ENCODE measurements at places on chromosomes 5 and 9.

DNA sequence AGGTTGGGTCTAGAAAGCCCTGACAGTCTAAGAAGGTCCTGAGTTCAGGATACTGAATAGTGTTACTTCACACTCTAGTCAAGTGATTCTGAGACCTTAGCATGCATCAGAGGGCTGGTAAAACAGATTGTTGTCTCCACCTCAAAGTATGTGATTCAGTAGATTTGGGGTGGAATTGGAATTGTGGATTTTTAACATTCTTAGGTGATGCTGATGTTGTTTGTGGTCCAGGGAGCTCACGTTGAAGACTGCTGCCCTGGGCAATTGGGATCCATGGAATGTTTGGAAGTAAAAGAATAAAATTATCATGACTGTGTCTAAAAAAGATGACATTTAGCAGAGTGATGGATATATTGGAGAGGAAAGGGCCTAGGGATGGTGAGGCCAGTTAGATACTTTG lies 75.6 kb downstream of the VCAN start:
- no peak for DNase-seq

GRCh38 chr5:173217626-173218397 lies 17.2 kb downstream of the NKX2-5 start:
- no peak for DNase-seq

GRCh38 chr9:28832168-28832770 lies 1259.0 kb upstream of the C9orf72 start:
- DNase-seq, result no peak

- no peak for DNase-seq
Measured at GRCh38 chr5:155684417-155684816, 642.5 kb upstream of the SGCD start.

GRCh38 chr5:53381-54174 lies 38.4 kb upstream of the PLEKHG4B start:
- DNase-seq, result peak; percentile 63

GRCh38 chr9:84609779-84610178 lies 59.8 kb upstream of the NTRK2 start:
- no peak for DNase-seq

DNA sequence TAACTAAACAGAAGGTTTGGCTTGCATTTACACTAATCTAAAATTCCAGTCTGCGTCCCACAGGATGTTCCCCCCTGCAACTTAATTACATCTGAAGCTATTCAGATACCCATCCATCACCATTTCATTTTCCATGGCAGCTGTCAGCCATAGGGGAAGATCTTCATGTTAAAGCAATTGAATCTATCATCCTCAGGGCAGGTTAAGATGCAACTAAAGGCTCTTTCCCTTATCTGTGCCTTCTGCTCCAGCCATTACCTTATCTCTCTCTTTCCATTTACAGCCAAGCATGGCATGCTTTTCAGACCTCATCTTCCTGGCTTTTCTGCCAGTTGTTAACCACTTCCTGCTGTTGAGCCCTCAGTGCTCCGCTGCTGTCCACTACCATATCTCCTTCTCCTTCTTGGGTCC lies 15.8 kb upstream of the HACD4 start:
- no peak for DNase-seq

DNA sequence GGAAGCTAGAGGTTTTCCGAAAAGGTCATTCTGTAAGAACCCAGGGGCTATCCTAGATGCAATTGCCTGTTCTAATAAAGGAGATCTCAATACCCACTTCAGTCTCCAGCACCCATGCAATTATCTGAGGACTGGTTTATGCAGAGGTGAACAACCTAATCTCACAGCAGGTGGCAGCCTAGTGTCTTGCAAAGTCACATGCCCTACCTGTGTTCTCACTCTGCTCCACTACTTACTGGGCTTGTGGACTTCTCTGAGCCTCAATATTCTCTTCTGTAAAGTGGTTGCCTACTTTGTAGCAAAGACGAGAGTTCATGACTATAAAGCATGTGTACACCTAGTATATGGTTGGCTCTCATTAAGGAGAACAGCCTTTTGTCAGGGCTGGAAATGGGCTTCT lies 21.0 kb upstream of the ALDH1B1 start:
- peak; percentile 75 for DNase-seq

GRCh38 chr9:71737455-71737854 lies 30.9 kb downstream of the CEMIP2 start:
- DNase-seq, result no peak

- DNase-seq, result no peak
Measured at GRCh38 chr5:142281008-142281367, 43.8 kb downstream of the SPRY4 start.

DNA sequence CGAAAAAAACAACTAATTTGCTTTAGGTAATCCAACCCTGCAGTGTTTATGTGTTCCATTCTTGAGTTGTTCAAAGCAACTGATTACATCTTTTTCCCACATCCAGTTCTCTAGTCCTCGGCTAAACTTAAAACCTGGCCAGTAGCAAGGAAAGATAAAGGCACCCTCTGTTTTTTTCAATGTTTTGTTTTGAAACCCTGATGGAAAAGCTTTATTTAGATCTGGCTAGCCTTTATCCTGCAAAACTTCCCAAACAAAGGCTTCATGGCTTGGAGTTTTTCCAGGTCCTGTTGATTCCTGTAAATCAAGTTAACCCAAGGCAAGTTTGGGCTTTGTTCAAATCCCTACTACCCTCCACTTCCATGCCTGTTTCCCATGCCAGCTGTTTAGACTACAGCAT lies 105.1 kb downstream of the CEMIP2 start:
- no peak for DNase-seq

DNA sequence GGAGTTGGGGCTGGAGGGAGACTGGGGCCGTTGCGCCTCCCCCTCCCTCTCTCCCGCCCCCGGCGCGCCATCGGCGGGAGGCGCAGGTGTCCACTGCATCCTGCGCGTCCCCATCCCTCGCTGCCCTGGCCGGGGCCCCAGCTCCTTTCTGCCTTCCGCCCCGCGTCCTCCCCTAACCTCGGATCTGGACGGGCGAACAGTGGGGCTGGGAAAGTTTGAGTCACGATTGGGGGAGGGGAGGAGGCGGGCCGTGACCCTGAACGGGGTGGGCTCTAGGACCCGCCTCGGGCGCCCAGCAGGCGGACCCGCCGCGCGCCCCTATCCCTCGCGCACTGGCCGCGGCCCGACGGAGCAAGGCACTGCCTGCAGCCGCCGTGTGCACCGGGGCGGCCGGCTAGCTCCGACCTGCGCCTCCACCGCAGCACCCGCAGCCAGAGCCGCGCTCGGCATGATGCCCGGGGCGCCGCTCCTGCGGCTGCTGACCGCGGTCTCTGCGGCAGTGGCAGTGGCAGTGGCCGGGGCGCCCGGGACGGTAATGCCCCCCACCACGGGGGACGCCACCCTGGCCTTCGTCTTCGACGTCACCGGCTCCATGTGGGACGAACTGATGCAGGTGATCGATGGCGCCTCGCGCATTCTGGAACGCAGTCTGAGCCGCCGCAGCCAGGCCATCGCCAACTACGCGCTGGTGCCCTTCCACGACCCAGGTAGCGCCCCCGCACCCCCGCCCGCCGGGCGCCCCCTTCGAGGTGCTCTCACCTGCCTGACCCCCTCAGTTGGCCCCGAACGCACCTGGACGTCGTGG lies at the start of gene HMCN2:
TSS of gene HMCN2 (plus strand) at position 330 of the 805 bp plus-strand sequence. CDS start at position 449, 119 bp downstream.
- DNase-seq, result no peak

All from GM13977 (cell line).